ENCODE measurements at places on chromosomes 7 and 10.
A peak's percentile ranks its signal among the peaks of the same experiment; 100 is the strongest.

DNA sequence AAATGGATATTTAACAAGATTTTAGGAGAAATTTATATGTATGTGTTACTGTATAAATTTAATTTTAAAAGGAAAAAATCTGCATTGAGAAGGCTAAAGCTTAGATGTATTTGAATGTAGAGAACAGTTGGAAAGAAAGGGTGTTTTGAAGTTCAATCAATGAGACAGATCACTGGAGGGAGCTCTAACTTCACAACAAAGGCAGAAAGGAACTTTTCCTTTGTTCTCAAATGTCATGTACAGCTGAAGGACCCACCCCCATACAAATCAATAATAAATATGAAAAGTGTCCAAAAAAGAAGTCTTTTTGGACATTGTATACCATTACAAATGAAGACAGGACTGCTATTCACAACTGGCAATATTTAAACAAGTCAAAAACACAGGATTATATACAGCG, 403.4 kb downstream of the DNAJB9 start:
- DNase-seq = peak; percentile 46

DNA sequence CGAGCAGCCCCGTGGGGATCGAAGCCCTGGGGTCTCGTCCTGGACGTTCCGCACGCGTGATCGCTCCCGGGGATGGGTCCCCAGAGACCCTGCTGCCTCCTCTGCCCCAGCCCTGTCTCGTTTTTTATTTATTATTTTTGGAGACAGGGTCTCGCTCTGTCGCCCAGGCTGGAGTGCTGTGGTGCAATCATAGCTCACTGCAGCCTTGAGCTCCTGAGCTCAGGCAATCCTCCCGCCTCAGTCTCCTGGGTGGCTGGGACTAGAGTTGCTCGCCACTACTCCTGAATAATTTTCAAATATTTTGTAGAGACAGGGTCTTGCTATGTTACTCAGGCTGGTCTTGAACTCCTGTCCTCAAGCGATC, 319 bp upstream of the STX1A start:
- no peak for DNase-seq

- no peak for DNase-seq
Measured at GRCh38 chr10:71358277-71358676, 38.4 kb upstream of the CDH23 start.

DNA sequence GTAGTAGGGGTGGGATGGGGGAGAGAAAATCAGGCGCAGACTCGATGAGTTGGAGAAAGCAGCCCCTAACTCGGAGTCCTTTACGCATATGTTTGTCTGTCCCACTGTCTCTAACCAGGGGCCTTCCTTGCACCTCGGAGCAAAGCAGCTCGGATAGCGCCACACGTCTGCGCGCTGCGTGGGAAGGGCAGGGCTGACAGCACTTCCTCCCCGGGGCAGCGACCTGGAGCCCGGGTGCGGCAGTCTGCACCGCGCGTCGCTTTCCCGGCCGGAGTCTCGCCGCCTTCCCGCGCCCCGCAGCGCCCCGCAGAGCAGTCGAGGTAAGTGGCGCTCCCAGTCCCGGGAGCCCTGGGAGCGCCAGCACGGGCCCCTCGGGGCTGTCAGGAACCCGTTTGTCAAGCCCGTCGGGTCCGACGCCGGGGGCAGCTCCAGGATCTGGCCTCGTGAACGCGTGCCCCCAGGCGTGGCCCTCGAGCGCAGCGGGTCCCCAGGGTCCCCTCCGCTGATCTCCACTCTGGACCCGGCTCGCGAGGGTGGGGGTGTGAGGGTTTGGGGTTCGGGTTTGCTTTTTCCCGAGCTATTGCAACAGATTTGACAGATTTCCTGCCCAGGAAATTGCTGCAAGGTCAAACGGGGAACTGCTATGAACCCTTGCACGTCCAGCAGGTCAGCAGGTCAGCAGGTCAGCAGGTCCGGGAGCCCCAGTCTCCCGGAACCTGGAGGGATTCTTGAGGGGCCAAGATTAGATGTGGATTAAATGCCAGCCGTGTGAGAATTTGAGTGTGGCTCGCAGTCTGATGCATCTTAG, 597 bp downstream of the APBB1IP start:
- DNase-seq = peak; percentile 35

DNA sequence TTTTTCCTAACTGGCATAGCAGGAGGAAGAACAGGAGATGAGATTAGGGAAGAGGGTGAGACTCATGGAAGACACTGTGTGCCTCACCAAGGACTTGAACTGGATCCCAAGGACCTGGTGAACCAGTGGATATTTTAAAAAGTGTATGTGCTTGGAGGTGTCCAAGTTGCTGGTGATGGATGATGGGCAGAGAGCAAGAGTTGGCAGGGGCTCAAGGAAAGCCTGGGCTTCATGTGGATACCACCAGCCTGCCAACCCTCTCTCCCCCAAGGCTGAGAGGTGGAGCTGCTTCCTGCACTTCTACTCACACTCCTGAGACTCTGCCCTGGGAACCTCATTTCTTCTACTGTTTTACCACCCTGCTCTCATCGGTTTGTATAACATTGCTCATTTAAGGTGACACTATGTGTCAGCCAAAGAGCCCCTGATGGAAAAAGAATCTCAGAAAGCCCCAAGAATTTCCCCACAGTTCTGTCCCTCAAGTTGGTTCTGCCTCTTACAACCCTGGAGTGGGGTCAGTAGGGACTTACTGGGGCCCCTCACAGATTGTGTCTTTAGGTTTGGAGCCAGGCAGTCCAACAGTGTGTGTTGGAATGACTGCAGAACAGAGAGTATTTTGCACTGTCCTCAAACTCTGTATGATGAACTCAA, 56.2 kb upstream of the PDCD4 start:
- DNase-seq = no peak

DNA sequence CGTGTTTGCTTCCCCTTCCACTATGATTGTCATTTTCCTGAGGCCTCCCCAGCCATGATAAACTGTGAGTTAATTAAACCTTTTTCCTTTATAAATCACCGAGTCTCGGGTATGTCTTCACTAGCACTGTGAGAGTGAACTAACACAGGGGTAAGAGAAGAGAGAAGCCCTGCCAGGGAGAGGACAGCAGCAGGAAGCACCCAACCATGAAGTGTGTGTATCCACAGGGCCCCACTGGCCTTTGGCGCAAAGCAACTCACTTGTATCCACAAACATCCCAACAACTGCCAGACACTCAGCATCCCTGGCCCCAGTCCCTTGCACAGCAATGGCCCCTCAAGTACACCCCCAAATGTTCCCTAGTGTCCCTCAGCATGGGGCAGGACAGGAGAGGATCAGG, 115.1 kb downstream of the MAD1L1 start:
- DNase-seq = no peak

DNA sequence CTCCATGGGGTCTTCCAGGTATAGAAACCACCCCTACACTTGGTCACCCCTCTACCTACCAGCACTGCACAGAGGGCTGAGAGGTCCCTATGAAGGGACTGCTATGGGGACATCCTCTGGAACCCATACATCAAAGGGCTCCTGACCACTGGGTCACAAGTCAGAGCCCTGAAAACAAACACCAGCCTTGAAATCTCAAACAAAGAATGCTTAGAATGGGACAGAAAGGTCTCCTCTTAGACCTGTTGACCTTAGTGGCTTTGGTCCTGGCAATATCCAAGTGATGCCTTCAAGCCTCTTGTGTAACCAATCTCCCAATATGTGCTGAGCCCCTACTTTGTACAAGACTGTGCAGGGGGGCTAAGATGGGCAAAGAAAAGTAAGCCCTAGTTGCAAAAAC, 34.6 kb upstream of the DLX6 start:
- DNase-seq = no peak

GRCh38 chr10:71247414-71247705, 35.0 kb downstream of the UNC5B start:
- no peak for DNase-seq

GRCh38 chr10:50437248-50437647, 185.9 kb upstream of the ASAH2 start:
- DNase-seq = no peak

- DNase-seq = no peak
Measured at GRCh38 chr7:70940597-70940996, 191.3 kb upstream of the GALNT17 start.

DNA sequence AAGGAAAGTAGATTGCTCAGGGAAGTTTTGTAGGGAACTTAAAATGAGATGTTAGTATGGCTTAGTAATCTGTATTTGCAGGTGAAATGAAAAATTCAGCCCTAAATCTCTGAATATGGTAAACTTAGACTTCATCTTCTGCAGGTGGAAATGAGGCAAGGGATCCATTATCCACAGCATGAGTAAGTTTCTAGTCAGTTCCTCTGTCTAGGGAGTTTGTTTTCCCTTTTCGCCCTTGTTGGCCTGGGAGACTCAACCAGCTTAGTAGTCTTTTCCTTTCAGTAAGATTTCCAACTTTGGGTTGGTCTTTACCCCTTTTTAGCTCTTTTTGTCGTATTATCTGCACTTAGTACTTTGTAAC, 65.6 kb downstream of the ZEB1 start:
- no peak for DNase-seq

- DNase-seq = no peak
Measured at GRCh38 chr7:68133045-68133444, 1136.4 kb downstream of the TYW1 start.

GRCh38 chr7:118858651-118859149, 634.2 kb downstream of the ANKRD7 start:
- DNase-seq = no peak

DNA sequence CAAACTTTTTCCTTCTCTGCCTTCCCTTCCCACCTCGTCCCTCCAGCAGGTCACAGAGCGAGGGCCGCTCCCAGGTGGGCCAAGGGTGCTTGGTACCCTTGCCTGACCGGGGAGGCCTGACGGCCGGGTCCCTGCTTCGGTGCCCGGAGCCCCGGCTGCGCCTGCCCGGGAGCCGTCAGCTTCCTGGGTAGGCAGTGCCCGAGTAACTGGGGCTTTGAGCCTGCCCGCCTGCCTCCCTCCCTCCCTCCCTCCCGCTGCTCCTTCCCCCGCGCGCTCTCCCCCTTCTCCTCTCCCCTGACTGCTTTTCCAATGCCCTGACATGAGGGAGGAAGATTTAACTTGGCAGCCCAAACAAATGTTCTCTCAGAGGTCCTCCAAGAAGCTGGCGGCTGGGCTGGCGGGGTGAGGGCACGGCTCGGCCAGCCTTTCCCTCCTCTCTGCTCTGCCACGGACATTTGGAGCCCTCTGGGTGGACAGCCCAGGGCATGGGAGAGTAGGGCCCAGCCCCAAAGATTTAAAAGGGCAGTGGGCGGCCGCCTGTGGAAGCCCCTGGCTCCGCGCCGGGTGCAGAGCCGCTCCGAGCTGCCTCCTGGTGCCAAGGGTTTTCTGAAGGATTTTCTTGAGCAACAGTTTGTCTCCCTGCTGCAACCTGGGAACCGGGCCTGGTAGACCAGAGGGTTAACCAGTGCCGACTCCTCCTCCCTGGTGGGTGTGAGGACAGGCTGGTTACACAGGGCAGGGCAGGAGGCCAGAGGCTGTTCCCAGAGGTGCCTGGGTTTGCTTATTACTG, 2.0 kb downstream of the ZMIZ1 start:
- peak; percentile 80 for DNase-seq

DNA sequence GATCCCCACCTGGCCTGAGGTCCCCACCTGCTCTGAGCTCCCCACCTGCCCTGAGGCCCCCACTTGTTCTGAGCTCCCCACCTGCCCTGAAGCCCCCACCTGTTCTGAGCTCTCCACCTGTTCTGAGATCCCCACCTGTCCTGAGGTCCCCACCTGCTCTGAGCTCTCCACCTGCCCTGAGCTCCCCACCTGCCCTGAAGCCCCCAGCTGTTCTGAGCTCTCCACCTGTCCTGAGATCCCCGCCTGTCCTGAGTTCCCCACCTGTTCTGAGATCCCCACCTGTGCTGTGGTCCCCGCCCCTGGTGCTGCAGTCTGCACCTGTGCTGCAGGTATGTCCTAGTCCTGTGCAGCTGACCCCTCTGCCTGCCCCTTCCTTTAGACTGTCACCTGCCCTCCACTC, 561.6 kb downstream of the TCERG1L start:
- no peak for DNase-seq

DNA sequence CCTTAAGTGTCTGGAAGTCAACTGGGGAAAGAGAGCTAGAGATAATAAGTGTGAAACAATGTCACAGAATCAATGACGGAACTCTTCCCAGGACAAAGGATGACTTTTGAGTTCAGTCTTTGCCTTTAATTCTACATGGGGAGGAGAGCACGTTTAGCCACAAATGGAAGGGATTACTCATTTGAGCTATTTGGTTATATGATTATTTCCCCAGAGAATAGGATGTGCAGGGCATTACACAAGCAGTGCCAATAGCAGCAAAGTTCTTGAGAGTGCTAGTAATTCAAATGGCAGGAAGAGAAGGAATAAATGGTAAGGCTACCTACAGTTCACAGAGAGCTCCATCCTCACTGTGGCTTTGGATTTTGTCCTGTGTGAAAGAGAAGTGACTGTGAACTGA, 6.0 kb downstream of the EGFR start:
- DNase-seq = no peak

DNA sequence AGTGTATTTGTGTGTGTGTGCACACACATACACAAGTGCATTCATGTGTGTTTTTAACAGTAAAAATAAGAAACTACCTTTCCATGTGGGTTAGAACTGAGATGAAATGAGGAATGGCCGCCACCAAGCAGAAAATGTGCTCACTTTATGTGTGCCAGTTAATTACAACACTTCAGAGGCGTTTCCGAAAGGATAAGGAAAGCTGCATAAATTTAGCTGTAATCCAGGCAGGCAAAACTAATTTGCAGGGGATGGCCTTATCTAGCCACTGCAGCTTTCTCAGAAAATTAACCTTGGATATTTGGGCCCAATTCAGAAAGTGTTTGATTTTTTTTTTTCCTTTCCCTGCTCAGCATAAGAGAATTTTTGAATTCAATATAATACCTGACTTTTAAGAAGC, 328.8 kb upstream of the PHF14 start:
- DNase-seq = no peak

DNA sequence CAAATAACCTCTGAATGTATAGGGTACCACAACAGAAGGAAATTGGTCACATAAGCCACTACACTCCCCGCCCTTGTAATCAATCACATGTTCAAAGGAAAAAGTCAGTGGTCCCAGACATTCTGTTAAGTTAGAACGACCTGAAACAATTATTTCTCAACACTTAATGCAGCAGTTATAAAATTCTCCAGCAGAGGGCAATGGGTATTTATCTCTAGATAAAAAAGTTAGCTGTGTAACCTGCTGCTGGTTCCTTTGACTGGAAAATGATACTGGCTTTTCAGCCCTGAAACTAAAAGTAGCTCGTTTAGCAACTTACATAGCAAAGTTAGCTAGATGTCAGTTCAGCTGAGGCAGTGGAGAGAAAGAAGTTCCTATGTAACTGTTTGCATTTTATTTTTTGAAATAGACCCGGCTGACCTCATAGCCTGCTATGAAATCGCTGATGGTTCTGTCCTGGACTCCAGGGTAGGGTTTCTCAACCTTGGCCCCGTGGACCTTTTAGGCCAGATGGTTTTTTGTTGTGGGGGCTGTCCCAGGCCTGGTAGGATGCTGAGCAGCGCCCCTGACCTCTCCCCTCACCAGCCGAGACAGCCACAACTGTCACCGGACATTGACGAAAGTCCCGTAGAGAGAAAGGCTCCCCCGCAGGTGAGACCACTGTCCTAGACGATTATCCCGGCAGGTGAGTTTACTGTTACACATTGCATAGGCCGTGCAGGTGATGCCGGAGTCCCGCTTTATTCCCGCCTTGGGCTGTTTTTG, 40.2 kb upstream of the PROSER2 start:
- DNase-seq = peak; percentile 76

GRCh38 chr10:17649836-17650235, 5.9 kb downstream of the STAM start:
- no peak for DNase-seq

All from neural progenitor cell (in vitro differentiated cells).